ENCODE measurements at places on chromosomes 1 and 21. TPM values are rescaled to one million over a fixed set of nuclear protein-coding genes. Genes with fewer than 3 reads are reported as not detected.

THEM5 gene
- total RNA-seq = not detected

PROK1 gene
- total RNA-seq = not detected

TRPM2 gene
- 5.3 TPM for total RNA-seq

FCAMR gene
- total RNA-seq = not detected

S100A3 gene
- not detected for total RNA-seq

TAS1R3 gene
- total RNA-seq = 1.8 TPM

ST7L gene
- total RNA-seq = 25.7 TPM

GRCh38 chr21:39535646-39536437 lies 76.9 kb upstream of the B3GALT5 start:
- no peaks in the 10 kb centered on the region for H3K27me3 ChIP-seq
- no peaks in the 10 kb centered on the region for H3K4me1 ChIP-seq
- DNase-seq = no peak
- H3K4me3 ChIP-seq = no peak overlapping the region

DNA sequence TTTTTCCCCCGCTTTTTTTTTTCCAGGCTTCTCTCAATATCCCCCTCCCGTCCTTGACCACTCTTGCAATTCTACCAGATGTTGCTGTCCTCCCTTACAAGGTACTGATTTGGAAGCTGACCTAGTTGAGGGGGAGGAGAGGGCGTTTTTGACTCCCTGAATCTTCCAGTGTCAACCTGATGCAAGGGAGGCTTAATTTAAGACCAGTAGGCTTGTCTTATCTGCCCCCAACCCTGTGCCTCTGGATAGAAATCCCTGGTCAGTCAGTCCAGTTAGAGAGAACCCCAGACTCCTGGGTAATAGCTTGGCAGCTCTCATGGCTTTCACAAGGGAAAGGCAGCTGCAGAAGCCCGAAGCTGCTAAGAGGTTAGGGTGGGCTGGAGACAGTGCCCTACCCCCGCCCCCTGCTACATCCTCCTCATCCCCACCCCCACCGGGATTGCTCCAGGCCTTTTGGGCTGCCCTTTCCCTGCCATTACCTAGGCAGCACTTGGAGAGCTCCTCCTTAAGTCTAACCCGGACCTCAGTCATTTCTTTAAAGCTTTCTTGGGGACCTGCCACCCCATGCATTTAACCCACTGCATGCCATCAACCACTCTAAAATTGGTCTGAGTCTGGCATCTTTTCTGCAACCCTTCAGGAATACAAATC lies 3.6 kb downstream of the ACKR1 start:
- no peak for DNase-seq
- H3K4me1 ChIP-seq = no peaks in the 10 kb centered on the region
- H3K36me3 ChIP-seq = no peaks in the 10 kb centered on the region
- H3K4me3 ChIP-seq = no peak overlapping the region
- H3K27ac ChIP-seq = no peak overlapping the region

GRCh38 chr1:224175617-224176016 lies 7.4 kb upstream of the DEGS1 start:
- no peaks in the 10 kb centered on the region for H3K36me3 ChIP-seq
- H3K4me1 ChIP-seq = peaks cover under 1% of the 10 kb centered on the region
- no peak for DNase-seq

DNA sequence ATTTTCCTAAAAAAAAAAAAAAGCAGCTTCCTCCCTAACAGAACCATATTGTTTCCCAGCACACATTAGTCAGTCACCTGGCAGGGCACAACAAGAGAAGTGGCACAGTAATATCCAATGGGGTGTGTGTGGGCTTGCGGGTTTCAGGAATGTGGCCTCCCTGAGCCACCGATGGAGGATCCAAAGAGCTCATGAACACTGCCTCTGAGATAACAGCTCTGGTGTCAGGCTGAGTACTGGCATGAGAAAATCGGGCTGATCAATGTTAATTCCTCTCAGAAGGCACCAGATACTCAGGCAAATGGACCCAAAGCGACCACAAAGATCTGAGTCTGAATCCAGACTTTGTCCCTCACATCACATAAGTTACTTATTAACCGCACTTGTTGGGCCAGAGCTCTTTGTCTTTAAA lies 2.2 kb upstream of the LYPD8 start:
- no peak overlapping the region for H3K4me3 ChIP-seq
- no peaks in the 10 kb centered on the region for H3K27me3 ChIP-seq
- no peaks in the 10 kb centered on the region for H3K4me1 ChIP-seq
- H3K36me3 ChIP-seq = no peaks in the 10 kb centered on the region
- H3K27ac ChIP-seq = no peak overlapping the region

- no peak for DNase-seq
- peaks cover 42% of the 10 kb centered on the region for H3K4me1 ChIP-seq
- no peaks in the 10 kb centered on the region for H3K36me3 ChIP-seq
- H3K27ac ChIP-seq = no peak overlapping the region
- H3K27me3 ChIP-seq = no peaks in the 10 kb centered on the region
These were observed 96.0 kb upstream of the BMP8A start for GRCh38 chr1:39395357-39395831.

DNA sequence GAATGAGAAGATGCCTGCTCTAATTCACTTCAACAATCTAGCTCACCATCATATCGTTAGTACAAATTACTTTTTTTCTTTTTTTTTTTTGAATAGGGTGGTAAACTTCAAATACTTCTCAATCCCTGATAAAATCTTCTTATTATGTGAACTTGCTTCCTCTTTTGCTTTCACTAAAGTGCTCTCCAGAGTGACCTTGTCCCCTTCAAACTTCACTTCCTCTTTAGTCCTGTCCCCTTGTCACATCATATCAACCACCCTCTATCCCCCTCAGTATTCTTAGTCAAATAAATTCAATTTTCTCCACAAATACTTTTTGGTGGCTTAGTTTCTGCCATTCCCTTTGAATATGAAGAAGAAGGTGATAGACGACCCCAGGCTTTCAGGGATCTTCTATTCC lies 124.9 kb upstream of the PLXNA2 start:
- H3K27ac ChIP-seq = no peak overlapping the region
- no peak for DNase-seq
- no peaks in the 10 kb centered on the region for H3K36me3 ChIP-seq
- H3K4me1 ChIP-seq = no peaks in the 10 kb centered on the region
- H3K27me3 ChIP-seq = no peaks in the 10 kb centered on the region

DNA sequence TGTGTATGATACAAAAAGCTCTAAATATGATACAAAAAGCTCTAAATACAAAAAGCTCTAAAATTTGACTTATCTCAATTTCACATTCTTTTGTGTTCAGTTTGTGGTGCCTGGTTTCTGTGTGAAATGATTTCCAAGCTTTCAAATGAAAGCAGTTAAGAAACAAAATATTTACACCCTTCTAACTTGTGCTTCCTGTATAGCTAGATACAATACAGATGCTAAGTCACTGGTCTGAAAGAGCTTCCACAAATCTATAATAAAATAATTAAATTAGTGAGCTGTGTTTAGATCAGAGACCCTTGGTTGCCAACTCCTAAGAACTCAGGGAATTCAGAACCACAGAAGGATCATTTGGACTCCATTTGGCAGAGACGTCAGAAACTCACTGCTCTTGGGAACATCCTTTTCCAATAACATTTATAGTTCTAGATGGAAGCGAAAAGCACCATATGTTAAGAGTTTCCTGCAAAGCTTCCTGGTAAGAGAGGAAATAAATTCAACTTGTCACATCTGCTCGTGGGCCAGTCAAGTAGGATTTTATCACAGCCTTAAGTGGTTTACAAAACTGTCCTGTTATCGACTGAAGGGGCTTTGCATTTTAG lies 1079.1 kb downstream of the ADGRL2 start:
- no peak overlapping the region for H3K27ac ChIP-seq
- H3K4me1 ChIP-seq = no peaks in the 10 kb centered on the region
- no peaks in the 10 kb centered on the region for H3K27me3 ChIP-seq
- no peak overlapping the region for H3K4me3 ChIP-seq
- no peak for DNase-seq

DNA sequence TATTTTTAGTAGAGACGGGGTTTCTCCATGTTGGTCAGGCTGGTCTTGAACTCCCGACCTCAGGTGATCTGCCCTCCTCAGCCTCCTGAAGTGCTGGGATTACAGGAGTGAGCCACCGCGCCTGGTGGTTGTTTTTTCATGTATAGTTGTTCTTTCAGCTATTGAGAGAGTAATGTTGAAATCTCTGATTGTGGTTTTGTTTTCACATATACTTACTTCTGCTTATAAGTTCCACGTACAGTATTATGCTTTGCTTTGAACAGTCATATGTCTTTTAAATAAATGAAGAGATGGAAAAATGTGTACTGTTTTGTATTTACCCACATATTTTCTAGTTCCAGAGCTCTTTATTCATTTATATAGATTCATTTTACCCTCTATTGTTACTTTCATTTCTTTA lies 44.5 kb downstream of the MARK1 start:
- H3K27ac ChIP-seq = no peak overlapping the region
- no peaks in the 10 kb centered on the region for H3K36me3 ChIP-seq
- H3K4me3 ChIP-seq = no peak overlapping the region
- no peak for DNase-seq
- H3K27me3 ChIP-seq = peaks cover 4% of the 10 kb centered on the region

- H3K36me3 ChIP-seq = no peaks in the 10 kb centered on the region
- H3K4me3 ChIP-seq = no peak overlapping the region
- H3K27me3 ChIP-seq = no peaks in the 10 kb centered on the region
- H3K27ac ChIP-seq = no peak overlapping the region
These were observed 77.3 kb upstream of the KCNJ15 start for GRCh38 chr21:38179511-38179910.

DNA sequence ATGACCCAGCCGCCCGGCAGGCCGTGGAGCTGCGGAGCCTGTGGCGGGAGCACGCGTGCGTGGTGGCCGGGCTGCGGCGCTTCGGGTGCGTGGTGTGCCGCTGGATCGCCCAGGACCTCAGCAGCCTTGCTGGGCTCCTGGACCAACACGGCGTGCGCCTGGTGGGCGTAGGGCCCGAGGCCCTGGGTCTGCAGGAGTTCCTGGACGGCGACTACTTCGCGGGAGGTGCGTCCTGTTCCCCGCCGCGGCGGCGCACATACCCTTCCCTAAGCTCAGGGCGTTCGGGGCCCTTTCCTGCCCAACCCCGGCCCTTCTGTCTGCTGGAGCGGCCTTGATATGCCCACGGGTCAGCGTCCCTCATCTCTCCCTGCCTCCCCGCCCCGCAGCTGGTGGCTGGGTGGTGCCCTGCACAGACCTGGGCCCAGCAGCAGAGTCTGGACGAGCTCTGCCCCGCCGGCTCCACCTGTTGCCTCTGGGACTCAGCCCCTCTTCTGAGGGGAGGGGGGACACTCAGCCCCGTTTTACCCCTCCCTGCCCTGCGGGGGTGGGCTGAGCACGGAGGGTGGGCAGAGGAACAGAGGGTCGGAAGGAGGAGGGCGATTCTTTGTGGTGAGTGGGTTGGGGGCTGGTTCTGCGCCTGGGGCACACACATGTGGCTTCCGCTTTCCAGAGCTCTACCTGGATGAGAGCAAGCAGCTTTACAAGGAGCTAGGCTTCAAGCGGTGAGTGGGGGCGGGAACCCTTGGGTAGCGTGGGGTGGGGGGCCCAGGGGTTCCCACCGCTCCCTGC lies 688 bp downstream of the PRXL2B start:
- H3K4me3 ChIP-seq = peak overlapping the region; percentile 78
- peak overlapping the region; percentile 87 for H3K27ac ChIP-seq
- H3K27me3 ChIP-seq = no peaks in the 10 kb centered on the region
- H3K36me3 ChIP-seq = peaks cover 16% of the 10 kb centered on the region
- peaks cover 27% of the 10 kb centered on the region for H3K4me1 ChIP-seq

- peaks cover 8% of the 10 kb centered on the region for H3K36me3 ChIP-seq
- no peaks in the 10 kb centered on the region for H3K27me3 ChIP-seq
- H3K4me3 ChIP-seq = no peak overlapping the region
- DNase-seq = no peak
- no peak overlapping the region for H3K27ac ChIP-seq
- no peaks in the 10 kb centered on the region for H3K4me1 ChIP-seq
These were observed 43.4 kb downstream of the LDLRAD2 start for GRCh38 chr1:21855257-21856096.

DNA sequence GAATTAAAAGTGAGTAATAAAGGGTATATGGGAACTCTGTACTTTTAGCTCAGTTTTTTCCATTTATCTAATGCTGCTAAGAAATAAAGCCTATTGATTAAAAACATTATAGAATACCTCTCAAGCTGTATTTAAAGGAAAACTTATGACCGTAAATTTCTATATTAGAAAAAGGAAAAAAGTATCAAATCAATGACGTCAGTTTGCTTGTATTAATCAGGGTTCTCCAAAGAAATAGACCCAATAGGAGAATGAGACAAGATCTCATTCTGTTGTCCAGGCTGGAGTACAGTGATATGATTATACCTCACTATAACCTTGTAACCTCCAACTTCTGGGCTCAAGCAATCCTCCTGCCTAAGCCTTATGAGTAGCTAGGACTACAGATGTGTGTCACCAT lies 15.4 kb upstream of the LRIF1 start:
- H3K27me3 ChIP-seq = no peaks in the 10 kb centered on the region
- H3K27ac ChIP-seq = no peak overlapping the region
- H3K4me3 ChIP-seq = no peak overlapping the region
- H3K4me1 ChIP-seq = peaks cover 19% of the 10 kb centered on the region
- H3K36me3 ChIP-seq = no peaks in the 10 kb centered on the region

DNA sequence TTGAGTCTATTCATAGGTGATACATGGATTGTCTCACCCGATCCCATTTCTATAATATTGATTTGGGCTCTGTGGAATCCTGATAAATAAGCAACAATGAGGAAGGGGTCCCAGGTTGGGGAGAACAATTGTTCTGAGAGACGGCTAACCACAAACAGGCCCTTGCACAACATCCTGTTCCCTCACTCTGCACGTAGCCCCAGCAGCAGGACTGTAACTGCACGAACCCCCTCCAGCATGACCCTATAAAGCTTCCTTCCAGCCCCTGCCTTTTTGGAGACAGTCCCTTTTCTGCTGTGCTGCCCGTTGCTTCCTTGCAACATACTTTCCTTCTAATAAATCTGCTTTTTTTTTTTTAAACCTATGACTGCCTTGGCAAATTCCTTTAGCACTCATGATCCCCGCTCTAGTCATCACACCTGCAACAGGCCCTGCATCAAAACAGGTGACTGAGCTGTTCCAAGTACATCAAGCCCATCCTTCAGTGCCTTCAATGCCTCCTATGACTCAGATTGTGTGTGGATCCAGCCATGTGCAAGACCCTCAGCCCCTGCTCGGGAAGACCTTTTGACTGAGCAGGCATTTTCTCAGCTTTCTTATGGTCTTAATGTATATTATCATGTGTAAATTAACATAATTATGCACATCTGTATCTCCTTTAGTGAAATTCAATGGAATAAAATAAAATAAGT lies 63.7 kb upstream of the B3GALNT2 start:
- no peak overlapping the region for H3K4me3 ChIP-seq
- H3K27ac ChIP-seq = no peak overlapping the region
- DNase-seq = no peak
- no peaks in the 10 kb centered on the region for H3K36me3 ChIP-seq

DNA sequence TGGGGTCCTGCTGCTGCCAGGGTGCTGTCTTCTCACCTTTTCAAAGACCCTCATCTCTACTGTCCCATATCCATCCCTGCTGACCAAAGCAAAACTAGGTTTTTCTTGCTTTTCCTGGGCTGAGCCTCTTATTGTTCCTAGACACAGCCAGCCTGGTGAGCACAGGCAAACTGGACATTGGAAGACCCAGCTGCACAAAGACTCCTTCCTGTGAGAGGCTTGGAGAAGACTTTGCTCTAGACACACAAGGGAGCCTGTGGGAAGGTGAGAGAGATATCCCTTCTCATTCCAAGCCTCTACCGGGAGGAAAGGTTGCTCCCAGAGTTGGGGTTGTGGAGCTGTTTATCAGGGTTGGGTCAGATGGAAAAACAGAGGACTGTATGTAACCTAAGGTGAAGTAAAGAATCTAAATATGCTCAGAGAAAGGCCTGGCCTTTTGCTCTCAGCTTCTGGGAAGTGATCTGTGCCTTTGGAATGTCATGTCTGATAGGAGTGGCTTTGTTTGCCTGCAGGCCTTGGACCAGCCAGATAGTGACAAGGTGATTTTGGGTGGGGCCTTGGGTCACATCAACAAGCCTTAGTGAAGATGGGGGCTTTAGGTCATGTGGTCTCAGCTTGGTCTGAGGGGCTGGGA lies 87.6 kb upstream of the RUNX1 start:
- peaks cover 6% of the 10 kb centered on the region for H3K4me1 ChIP-seq
- no peak overlapping the region for H3K27ac ChIP-seq
- no peak overlapping the region for H3K4me3 ChIP-seq
- no peaks in the 10 kb centered on the region for H3K27me3 ChIP-seq
- DNase-seq = no peak

Data from naive thymus-derived CD4-positive, alpha-beta T cell (primary cell).